CD4-positive, alpha-beta T cell (primary cell): ENCODE measurements at places on chromosomes 3 and 15.

DNA sequence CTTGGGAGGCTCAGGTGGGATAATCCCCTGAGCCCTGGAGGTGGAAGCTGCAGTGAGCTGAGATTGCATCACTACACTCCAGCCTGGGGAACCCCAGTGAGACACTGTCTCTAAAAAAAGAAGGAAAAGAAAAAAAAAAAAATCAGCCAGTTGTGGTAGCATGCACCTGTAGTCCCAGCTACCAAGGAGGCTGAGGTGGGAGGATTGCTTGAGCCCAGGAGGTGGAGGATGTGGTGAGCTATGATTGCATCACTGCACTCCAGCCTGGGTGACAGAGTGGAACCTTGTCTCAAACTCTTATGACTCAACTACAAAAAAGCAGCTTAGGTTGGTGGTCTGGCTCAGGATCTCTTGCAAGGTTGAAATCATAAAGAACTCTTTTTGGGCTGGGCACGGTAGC, 19.3 kb upstream of the GPX1 start:
- H3K4me1 ChIP-seq: peaks cover 36% of the 10 kb centered on the region
- no peak overlapping the region for H3K27ac ChIP-seq
- H3K36me3 ChIP-seq: peaks cover 32% of the 10 kb centered on the region
- no peaks in the 10 kb centered on the region for H3K27me3 ChIP-seq
- peak; percentile 9 for DNase-seq

- H3K27me3 ChIP-seq: no peaks in the 10 kb centered on the region
- no peak for DNase-seq
- H3K4me1 ChIP-seq: no peaks in the 10 kb centered on the region
- H3K4me3 ChIP-seq: no peak overlapping the region
- no peaks in the 10 kb centered on the region for H3K36me3 ChIP-seq
Observed at GRCh38 chr3:96027718-96028117, 786.7 kb upstream of the EPHA6 start.

DNA sequence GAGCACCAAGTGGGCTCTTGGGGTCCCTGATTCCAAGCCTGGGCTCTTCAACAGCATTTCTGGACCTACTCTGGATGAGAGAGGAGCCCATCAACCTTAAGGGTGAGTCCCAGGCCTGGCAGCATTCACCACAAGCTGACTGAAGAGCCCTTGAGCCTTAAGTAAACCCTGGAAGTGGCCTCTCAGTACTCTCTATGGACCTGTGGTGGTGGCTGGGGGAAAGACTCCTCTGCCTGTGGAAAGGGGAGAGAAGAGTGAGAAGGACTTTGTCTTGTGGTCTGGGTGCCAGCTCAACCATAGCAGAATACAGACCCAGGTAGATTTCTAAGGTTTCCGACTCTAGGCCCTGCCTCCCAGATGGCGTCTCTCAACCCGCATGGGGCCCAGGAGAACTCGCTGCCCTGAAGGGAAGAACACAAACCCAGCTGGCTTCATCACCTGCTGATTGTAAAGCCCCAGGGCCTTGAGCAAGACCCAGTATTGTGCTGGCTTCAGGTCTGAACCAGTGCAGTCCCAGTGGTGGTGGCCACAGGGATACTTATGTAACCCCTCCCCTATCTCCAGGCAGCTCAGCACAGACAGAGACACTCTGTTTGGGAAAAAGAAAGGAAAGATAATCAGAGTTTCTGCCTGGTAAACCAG, 71.4 kb downstream of the TFDP2 start:
- no peaks in the 10 kb centered on the region for H3K4me1 ChIP-seq
- H3K27ac ChIP-seq: no peak overlapping the region
- DNase-seq: no peak

DNA sequence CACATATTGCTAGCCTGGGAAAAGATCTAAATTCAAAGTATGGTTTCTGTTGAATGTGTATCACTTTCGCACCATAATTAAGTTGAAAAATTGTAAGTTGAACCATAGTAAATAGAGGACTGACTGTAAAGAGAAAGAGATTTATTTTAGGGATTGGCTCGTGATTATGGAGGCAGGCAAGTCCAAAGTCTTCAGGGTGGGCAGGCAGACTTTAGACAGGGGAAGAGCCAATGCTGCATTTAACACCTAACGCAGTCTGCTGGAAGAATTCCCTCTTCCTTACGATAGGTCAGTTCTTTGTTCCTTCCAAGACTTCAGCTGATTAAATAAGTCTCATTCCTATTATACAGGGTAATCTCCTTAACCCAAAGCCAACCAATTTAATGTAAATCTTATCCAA, 15.8 kb downstream of the C3orf85 start:
- no peaks in the 10 kb centered on the region for H3K4me1 ChIP-seq
- H3K4me3 ChIP-seq: no peak overlapping the region
- no peaks in the 10 kb centered on the region for H3K27me3 ChIP-seq
- no peak overlapping the region for H3K27ac ChIP-seq
- no peaks in the 10 kb centered on the region for H3K36me3 ChIP-seq

DNA sequence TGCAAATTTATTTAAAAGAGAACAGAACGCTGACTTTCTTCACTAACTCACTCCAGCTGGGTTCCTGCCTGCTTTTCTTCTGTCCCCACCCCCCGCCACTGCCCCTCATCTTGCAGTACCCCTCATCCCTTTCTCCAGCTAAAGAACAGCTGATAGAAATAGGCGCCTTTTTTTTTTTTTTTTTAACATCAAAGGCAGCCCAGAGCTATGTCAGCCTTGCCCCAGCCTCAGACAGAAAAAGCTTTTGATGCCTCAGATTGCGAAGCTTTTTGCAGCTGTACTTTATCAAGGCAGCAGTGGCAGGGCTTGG, 1.8 kb downstream of the CADPS start:
- no peak for DNase-seq
- H3K27me3 ChIP-seq: peaks cover 23% of the 10 kb centered on the region
- H3K27ac ChIP-seq: no peak overlapping the region
- H3K4me1 ChIP-seq: no peaks in the 10 kb centered on the region
- H3K36me3 ChIP-seq: no peaks in the 10 kb centered on the region

GRCh38 chr3:42780892-42781700, 8.0 kb upstream of the CCDC13 start:
- peaks cover 17% of the 10 kb centered on the region for H3K36me3 ChIP-seq
- peak; percentile 17 for DNase-seq
- H3K4me1 ChIP-seq: no peaks in the 10 kb centered on the region
- no peaks in the 10 kb centered on the region for H3K27me3 ChIP-seq
- H3K27ac ChIP-seq: no peak overlapping the region

DNA sequence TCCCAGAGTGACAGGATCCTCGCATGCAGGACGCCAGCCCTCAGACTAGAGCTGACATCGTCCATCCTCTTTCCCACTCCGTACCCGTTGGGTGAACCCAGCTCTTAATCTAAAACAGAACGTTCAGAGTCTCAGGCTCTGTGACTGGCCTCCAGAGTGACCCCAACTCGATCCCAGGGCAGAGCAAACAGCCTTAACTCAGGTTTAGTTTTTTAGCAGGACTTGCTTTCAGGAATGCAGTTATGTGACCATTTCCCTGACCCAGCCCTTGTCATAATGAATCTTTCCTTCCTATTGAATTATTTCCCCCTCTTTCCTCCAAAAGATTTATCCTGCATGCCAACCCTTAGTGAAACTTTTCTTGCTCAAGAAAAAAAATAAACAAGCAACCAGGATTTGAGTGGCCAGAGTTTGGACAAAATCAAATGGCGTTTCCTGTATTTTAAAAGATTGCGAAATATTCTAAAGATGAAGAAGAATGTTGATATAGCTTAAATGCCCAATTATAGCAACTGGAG, 47.8 kb upstream of the RARB start:
- H3K27ac ChIP-seq: no peak overlapping the region
- no peaks in the 10 kb centered on the region for H3K27me3 ChIP-seq
- H3K36me3 ChIP-seq: no peaks in the 10 kb centered on the region
- no peaks in the 10 kb centered on the region for H3K4me1 ChIP-seq
- no peak overlapping the region for H3K4me3 ChIP-seq

- H3K4me3 ChIP-seq: no peak overlapping the region
- H3K4me1 ChIP-seq: peaks cover 12% of the 10 kb centered on the region
- no peaks in the 10 kb centered on the region for H3K36me3 ChIP-seq
- H3K27ac ChIP-seq: no peak overlapping the region
- H3K27me3 ChIP-seq: no peaks in the 10 kb centered on the region
Observed at GRCh38 chr3:50971487-50971924, 296.8 kb downstream of the DOCK3 start.

GRCh38 chr3:139024968-139025367, 4.2 kb upstream of the PRR23B start:
- no peak overlapping the region for H3K4me3 ChIP-seq
- no peak for DNase-seq
- no peaks in the 10 kb centered on the region for H3K4me1 ChIP-seq
- H3K27me3 ChIP-seq: no peaks in the 10 kb centered on the region

DNA sequence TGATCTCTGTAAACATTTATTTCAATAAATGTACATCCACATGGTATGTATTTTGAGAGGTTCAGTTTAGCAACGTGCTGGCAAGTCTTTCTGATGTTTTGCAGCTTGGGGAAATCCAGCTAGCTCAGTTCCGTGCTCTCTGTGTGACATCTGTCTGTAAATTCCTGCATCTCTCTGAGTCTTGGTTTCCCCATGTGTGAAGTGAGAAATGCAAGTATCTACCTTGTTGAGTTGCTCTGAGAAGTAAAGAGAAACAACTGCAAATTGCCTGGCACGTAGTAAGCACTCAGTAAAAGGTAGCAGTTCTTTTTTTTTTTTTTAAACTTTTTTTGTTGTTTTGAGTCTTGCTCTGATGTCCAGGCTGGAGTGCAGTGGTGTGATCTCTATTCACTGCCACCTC, 30.2 kb upstream of the MORF4L1 start:
- no peak overlapping the region for H3K4me3 ChIP-seq
- no peak overlapping the region for H3K27ac ChIP-seq
- DNase-seq: no peak
- H3K36me3 ChIP-seq: no peaks in the 10 kb centered on the region
- no peaks in the 10 kb centered on the region for H3K27me3 ChIP-seq
- H3K4me1 ChIP-seq: no peaks in the 10 kb centered on the region

DNA sequence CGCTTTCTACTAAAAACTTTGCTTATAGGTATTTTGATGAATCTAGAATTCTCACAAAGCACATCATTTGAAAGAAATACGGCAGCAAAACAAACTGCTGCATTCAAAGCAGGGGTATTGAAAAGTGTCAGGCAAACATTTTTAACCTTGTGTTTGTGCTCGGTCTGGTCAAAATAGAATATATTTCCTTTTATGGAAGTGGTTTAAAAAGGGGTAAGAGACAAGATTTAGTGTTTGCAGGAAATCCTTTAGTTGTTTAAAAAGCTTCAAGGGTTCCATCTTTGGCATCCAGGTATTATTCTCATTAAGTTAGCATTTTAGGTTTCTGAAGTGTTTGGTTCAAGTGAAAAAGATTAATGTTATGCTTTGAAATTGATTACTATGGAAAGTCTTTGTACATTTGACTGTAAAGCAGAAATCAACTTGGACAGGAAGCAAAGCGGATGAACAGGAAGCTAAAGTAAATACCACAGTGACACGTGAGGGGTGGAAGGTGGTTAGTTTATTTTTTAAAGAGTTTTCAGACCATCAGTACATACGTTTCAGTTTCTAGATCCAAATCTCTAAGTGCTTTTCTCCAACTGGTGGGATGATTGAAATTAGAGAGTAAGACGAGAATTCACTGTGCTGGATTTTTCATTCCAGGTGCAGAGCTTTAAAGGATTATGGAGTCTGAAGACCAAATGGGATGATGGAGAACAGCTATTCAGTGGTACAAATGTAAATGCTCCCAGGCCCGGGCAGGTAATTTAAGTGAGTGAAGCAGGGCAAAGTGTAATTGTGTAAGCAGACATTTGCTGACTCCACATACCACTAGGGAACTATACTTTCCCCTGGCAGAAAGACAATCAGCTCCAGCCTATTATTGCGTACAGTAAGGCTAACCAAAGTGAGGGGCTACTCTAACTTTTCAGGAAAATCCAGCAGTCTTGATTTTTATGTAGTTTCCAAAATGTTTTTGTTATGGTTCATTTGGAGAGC, 341.8 kb upstream of the TBL1XR1 start:
- H3K4me1 ChIP-seq: peaks cover 27% of the 10 kb centered on the region
- H3K27ac ChIP-seq: peak overlapping the region; percentile 19
- peak; percentile 79 for DNase-seq
- H3K27me3 ChIP-seq: no peaks in the 10 kb centered on the region
- H3K36me3 ChIP-seq: no peaks in the 10 kb centered on the region
- peak overlapping the region; percentile 19 for H3K4me3 ChIP-seq

DNA sequence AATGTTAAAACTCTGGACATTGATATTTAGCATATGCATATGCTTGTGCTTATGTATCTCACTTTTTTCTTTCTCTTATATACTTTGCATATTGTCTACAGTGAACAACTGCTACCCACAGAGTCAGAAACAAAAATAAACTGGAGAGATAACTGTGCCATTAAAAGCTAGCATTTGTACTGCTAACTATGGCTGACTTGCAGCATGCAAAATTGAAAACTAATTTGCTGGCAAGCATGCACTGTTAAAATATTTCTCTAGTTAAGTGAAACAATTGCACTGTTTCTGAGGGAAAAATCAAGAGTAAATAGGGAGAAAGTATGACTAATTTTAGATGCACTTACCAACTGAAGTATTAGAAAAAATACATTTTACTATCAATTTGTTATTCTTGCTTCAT, 177.8 kb downstream of the CBLB start:
- peaks cover 23% of the 10 kb centered on the region for H3K36me3 ChIP-seq
- no peaks in the 10 kb centered on the region for H3K27me3 ChIP-seq
- no peak for DNase-seq
